Tibial nerve (tissue), 4 donors: ENCODE measurements at places on chromosomes 13 and 19.
A peak's percentile ranks its signal among the peaks of the same experiment; 100 is the strongest.

- DNase-seq = no peak
Measured at GRCh38 chr13:91592056-91593014, 193.9 kb downstream of the GPC5 start.

- no peak for DNase-seq
Measured at GRCh38 chr13:113121183-113121927, 1.2 kb upstream of the F10 start.

DNA sequence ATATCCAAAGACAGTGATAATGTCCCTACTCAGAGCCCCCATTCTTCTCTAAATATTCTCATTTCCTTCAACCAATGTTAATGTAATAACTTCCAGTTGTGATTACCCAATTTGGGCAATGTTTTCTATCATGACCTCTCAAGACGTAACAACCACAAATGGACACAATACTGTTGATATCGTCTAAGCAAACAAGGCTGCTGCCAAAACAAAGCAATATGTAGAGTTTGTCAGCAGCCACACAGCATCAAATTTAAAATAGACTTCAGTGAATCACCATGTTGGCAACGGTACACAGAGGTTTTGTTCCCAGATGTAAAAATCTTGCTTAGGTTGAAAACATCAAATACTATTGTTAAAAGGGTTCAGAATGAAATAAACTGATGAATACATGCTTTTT, 205.1 kb downstream of the DACH1 start:
- no peak for DNase-seq

- no peak for DNase-seq
Measured at GRCh38 chr19:43966079-43966694, 15.2 kb downstream of the ZNF221 start.

DNA sequence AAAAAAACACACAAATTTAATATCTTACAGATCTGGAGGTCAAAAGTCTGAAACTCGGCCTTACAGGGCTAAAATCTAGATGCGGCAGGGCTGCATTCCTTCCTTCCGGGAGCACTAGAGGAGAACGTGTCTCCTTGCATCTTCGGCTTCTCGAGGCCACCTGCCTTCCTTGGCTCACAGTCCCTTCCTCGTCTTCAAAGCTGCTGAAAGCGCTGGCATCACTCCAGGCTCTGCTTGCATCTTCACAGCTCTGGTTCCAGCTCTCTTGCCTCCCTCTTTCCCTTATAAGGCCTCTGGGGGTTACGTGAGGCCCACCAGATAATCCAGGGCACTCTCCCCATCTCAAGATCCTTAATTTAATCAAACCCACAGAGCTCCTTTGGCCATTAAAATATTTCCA, 10.5 kb downstream of the XRCC1 start:
- DNase-seq = no peak

DNA sequence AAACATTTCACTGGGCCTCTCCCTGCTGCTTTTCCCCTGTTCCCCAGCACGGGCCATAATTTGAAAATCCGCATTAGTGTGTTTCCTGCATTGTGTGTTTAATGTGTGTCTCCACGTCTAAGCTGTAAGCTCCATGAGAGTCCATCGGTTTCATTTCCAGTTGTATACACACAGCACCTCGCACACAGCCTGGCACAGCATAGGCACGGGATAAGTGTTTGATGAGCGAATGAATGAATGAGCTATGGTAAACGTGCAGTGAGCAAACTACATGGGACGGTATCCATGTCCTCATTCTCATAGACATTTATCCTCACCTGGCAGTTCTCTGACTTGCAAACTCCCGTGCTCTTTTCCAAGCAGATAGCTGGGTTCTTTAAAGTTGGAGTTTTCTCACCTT, 106.1 kb downstream of the RAB20 start:
- no peak for DNase-seq

DNA sequence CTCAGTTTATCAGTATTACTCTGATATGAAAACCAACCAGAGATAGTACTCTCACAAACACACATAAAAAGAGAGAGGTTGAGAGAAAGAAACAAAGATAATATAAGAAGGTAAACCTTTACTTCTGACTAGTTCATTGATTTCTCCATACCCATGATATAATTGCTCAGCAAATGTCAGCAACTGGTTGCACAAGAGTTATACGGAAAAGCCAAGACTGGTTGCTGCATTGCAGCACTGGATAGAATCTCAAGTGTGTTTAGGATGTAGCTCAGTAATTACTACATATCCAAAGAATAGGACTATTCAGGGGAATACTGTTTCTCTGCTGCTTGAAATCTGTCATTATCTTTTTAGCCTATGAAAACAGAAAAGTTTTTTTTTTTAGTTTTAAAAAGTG, 1332.8 kb downstream of the OLFM4 start:
- DNase-seq = no peak

GRCh38 chr19:10398819-10399218, 4.5 kb downstream of the CDC37 start:
- no peak for DNase-seq

GRCh38 chr13:27533155-27533643, 82.8 kb upstream of the MTIF3 start:
- peak; percentile 70 for DNase-seq

- DNase-seq = no peak
Measured at GRCh38 chr19:46192992-46193650, 36.4 kb upstream of the IGFL1 start.

DNA sequence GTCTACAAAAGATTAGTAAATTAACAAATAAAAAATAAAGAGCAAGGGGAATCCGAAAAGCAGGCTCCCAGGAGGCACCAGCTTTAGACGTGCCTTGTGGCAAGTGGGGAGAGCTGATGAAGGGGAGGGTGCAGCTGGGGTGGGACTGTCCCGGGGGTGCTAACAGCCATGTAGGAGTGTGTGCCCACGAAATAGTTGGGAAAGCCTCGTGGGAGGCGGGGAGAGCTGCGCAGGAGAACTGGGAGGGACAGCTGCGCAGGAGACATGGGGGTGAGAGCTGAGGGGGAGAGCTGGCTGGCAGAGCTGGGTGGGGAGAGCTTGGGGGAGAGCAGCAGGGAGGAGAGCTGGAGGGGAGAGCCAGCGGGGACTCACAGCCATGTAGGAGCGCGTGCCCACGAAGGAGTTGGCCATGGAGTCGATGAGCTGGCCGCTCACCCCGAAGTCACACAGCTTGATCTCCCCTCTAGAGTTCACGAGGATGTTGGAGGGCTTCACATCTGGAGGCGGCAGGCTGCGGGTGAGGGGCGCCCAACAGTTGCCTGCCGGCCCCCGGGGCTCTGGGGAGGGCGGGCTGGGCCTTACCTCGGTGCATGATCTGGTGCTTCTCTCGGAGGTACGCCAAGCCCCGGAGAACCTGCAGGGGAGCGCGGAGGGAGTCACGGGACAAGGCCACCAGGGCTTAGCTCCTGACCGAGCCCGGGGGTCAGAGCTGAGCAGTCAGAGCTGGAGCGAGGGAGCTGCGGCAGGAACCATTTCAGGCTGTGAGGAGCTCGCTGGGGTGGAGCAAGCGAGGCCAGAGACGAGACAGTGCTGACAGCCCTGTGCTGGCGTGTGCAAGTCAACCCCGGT, 23.1 kb downstream of the MAP2K2 start:
- no peak for DNase-seq

- DNase-seq = no peak
Measured at GRCh38 chr13:28316836-28317235, 178.1 kb downstream of the FLT1 start.

DNA sequence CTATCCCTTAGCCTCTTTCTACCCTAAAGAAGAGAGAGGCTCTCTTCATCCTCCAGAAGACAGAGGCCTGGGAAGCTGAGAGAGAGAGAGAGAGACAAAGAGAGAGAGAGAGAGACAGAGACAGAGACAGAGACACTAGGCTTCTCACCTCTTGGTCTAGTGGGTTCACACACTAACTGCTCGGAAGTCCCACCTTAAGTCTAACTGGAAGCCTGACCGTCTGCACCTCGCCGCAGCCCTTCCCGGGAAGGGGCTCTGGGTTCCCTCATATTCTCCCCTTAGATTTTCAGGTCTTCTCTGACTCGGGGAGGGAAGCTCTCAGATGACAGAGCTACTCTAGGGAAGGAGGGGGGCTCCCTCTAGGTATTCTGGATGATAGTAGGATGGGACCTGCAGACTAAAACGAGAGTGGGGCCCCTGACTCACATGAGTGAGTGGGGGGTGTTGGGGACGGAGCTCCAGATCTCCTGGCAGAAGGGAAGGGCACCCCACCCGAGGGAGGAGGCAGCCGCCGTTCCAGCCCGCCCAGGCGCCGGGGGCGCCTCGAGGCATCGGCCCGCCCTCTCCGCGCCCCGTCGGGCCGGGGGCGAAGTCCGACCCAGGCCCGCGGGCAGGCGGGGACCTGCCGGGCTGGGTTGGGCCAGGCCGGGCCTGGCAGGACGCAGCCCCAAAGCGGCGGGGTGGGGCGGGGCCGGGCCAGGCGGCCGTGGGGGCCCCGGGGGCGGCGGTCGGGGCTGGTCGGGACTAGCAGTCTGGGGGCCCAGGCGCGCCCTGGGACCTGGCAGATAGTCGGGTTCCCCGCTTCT, 2.0 kb upstream of the JUNB start:
- no peak for DNase-seq

- DNase-seq = no peak
Measured at GRCh38 chr13:104008075-104008474, 941.9 kb upstream of the SLC10A2 start.

DNA sequence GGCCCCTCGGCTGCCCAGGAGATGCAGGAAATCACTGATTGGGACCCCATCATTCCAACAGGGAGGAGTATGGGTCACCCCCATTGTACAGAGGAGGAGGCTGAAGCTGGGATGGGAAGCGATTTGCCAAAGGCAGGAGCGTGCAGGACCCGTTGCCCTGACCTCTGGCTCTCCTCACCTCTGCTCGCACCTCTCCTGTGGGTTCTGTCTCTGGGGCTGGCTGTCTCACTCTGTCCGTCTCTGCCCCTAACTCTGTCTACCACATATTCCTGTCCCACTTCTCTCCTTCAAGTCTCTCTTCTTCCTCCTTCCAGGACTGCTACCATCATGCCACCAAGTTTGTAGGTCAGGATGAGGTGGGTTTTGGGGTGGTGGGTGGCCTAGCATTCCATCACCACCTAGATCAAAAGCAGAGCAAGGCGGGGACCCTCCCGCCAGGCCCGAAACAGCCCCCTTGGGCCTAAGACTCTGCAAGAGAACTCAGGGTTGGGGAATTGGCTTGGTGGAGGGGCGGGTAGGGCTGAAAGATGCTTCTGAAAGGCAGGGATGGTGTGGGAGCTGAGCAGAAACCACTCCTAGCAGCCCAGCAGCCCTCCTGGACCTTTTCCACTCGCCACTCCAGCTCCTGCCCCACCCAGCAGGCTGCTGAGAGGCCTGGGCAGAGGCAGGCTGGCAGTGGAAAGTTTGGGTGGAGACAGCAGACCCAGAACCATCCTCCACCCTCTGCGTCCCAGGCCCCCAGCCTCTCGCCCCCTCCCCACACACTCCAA, 1.0 kb upstream of the LGALS7 start:
- no peak for DNase-seq

GRCh38 chr19:15436012-15436825, 13.5 kb downstream of the WIZ start:
- no peak for DNase-seq

DNA sequence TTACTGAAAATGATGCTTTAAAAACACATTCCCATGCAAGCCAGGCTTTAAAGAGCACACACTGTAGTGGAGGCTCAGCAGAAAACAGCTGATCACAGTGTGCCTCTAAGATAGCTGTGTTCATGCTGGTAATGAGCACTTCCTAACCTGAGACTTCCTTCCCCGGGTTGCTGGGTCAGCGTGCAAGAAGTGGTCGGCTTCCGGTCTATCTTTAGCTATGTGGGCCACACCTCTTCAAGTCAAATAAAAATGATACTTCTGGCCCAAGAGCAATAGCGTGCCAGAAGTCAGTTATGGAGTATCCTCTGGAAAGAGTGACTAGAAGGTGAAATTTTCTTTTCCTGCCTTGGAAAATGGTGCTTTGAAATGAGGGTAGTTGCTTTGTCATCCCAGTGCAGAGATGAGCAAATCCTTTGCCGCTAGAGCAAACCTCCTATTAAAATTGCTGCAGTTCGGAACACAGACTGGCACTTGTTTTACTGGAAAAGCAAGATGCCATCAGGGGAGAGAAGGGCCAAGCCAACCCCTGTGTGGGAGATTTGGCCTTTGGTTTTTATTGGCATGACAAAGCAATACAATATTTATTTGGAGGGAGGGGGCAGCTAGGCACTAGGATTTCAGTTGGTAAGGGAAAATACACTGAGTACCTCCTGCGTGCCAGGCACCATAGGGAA, 64.2 kb downstream of the ARHGAP35 start:
- no peak for DNase-seq

GRCh38 chr19:41688687-41689086, 617 bp upstream of the CEACAM7 start:
- DNase-seq = no peak

GRCh38 chr13:22271903-22272302, 601.0 kb downstream of the FGF9 start:
- no peak for DNase-seq

DNA sequence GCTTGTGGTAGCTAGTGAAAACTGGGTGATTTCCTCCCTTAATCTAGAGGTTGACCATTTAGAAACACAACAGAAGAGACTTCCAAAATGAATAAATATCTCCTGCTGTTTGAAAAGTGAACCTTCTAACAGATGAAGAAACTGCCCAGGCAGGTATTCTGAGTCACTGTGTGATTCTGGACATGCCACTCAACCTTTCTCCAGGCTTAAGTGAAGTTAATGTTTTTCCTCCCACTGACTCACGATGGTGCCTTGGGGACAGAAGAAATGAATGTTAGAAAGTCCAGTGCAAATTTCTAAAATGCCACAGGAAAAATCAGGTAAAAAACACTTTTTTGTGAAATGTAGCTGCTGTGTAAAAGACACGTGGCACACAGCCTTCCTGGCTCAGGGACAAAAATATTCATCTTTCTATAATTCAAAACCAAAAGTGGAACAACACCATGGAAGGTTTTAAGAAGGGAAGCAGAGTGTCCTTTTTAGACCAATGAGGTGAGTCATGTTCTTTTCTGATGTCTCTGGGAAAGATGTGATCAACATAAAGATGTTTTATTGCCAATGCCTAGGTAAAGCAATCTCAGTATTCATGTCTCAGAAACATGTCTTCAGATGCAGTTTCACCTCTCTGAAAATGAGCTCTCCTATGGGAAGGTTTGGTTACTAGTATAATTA, 9.1 kb downstream of the UBE2L5 start:
- no peak for DNase-seq

- DNase-seq = no peak
Measured at GRCh38 chr13:68551701-68552522, 1321.8 kb upstream of the PCDH9 start.

DNA sequence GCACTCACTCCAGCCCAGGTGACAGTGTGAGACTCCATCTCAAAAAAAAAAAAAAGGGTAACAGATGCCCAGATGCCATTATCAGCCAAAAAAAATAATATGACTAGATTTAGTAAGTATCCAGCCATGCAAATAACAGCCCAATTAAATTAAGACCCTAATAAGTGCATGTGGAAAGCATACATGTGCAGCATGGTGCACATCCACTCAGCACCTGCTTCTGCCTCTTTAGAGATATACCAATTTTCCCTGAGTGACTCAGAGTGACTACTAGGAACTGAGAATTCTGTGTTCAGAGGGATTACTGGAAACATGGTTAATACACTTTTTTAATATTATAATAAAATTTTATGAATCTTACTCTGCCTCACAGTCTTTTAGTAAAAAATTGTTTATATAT, 29.8 kb upstream of the ZNF675 start:
- no peak for DNase-seq

- DNase-seq = no peak
Measured at GRCh38 chr19:47471733-47472457, at the start of gene SLC8A2. SLC8A2 (minus strand) TSS chr19:47471893; CDS start chr19:47466403, 5,490 bp downstream.

- DNase-seq = no peak
Measured at GRCh38 chr13:74184283-74184682, 50.1 kb upstream of the KLF12 start.
